ENCODE measurements at places on chromosomes 13 and 19. TPM values are rescaled to one million over a fixed set of nuclear protein-coding genes. Genes with fewer than 3 reads are reported as not detected.

The KLF16 gene
- total RNA-seq, result 28.0 TPM

GRCh38 chr19:53809518-53810186, 14.5 kb downstream of the NLRP12 start:
- DNase-seq, result no peak
- H3K4me3 ChIP-seq, result no peak overlapping the region
- H3K27ac ChIP-seq, result no peak overlapping the region

The AP1M2 gene
- 37.8 TPM for total RNA-seq

DNA sequence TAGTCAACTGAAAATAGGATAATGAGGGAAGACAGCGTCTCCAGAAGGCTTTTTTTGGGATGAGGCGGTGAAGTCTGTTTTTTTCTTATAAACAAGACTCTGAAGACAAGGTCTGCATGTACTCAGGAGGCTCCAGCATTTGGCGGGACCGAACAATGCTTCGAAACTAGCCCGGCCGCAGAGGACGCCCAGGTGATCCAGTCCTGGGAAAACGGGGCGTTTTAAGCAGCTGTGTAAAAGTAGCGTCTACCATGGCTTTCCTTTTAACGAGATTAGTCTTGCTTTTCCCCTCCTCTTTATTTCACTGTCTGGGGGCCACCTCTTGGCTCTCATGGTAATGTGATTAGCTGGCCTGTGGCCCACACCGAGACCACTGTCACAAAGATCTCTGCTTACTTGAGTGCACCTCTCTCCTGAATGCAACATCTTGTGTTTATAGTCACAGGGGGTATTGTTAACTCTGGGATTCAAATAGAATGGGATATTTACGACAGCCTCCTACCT, 29.4 kb upstream of the GTF3A start:
- no peaks in the 10 kb centered on the region for H3K4me1 ChIP-seq
- peaks cover 4% of the 10 kb centered on the region for H3K27me3 ChIP-seq
- H3K27ac ChIP-seq, result no peak overlapping the region
- DNase-seq, result no peak

- H3K4me3 ChIP-seq, result no peak overlapping the region
- H3K27ac ChIP-seq, result no peak overlapping the region
Observed at GRCh38 chr19:42126574-42126973, 5.7 kb downstream of the POU2F2 start.

The CGB2 gene
- total RNA-seq, result not detected

The SHANK1 gene
- total RNA-seq, result 0.35 TPM

DNA sequence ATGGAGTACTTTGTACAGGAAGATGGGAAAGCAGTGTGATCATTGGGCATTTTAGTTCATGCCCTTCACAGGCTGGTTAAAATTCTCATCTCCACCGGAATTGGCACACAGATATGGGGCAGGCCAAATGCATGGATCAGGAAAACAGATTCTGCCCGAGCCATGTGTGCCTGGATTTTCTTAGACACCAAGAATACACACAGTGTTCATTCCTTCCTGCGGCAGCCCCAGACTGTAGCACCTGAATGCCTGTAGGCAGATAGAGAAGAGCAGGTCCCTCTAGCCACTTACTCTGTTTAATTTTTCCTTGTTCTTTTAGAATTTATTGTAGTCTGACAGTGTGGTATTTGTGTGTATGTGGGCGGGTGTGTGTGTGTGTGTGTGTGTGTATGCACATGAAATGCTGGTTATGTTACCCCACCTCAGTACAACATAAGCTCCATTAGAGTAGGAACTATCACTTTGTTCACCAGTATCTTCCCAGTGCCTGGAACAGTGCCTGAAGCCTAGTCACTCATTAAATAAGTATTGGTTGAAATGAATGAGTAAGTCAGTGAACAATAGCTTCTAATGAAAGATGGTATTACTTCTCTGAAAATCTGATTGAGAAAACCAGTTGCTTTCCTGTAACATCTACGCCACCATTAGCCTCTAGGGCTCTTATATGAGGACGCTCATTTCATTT, 41.7 kb downstream of the FRY start:
- no peaks in the 10 kb centered on the region for H3K4me1 ChIP-seq
- H3K27me3 ChIP-seq, result no peaks in the 10 kb centered on the region
- no peak overlapping the region for H3K27ac ChIP-seq
- H3K36me3 ChIP-seq, result no peaks in the 10 kb centered on the region
- no peak overlapping the region for H3K4me3 ChIP-seq
- no peak for DNase-seq

The CEACAM7 gene
- total RNA-seq, result not detected

GRCh38 chr19:7582446-7582845, 13.2 kb upstream of the CAMSAP3 start:
- DNase-seq, result no peak
- H3K4me3 ChIP-seq, result no peak overlapping the region
- H3K4me1 ChIP-seq, result no peaks in the 10 kb centered on the region
- H3K27ac ChIP-seq, result no peak overlapping the region
- H3K27me3 ChIP-seq, result no peaks in the 10 kb centered on the region

DNA sequence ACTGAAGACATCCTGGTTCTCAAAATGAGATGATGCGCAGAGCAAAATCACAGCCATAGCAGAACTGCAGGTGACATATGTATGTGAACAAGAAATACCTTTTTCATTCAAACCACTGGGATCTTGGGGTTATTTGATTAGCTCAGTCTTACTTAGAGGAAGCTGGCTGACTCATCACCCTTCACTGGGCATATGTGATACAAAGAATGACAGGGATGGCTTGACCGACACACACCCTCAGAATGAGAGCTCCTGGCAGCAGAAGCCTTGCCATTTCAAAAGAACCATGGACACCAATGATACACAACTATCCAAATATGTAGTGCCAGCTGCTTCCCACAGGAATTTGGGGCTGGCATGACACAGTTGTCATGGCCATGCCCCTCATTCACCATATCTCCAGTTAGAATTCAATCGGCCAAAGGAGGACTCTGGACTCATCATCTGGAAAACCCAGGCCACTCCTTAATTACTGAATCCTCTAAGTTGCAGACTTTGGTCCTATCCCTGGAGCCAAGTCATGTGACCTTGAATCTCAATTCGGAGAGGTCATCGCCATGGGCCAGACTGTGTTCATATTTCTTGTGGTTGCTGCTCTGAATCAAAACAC, 115.8 kb downstream of the KATNAL1 start:
- no peaks in the 10 kb centered on the region for H3K27me3 ChIP-seq
- H3K4me3 ChIP-seq, result no peak overlapping the region
- no peak for DNase-seq
- no peaks in the 10 kb centered on the region for H3K4me1 ChIP-seq
- no peaks in the 10 kb centered on the region for H3K36me3 ChIP-seq

The KLK14 gene
- not detected for total RNA-seq

DNA sequence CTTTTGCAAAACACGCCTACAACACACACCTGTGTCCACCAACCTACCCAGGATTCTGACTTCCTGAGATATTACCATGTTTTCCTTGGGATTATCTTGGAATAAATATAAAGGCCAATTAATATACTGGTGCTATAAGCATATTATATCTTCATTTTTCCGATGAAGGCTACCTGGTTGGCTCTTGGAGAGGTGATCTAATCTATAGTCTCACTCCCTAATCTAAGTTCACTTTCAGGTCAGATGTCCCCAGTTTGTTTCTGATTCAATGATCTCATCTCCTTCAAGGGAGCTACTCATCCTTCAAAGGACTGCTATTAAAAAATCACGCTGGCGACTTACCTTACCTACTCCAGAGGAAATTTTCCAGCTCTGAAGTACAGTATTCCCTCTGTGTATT, 517.5 kb downstream of the KLF5 start:
- H3K27ac ChIP-seq, result no peak overlapping the region
- DNase-seq, result no peak
- no peaks in the 10 kb centered on the region for H3K36me3 ChIP-seq
- no peaks in the 10 kb centered on the region for H3K4me1 ChIP-seq
- no peaks in the 10 kb centered on the region for H3K27me3 ChIP-seq

GRCh38 chr13:32840989-32841713, 175.1 kb upstream of the KL start:
- H3K4me1 ChIP-seq, result peaks cover 9% of the 10 kb centered on the region
- no peak overlapping the region for H3K27ac ChIP-seq
- no peaks in the 10 kb centered on the region for H3K36me3 ChIP-seq
- no peak for DNase-seq
- no peaks in the 10 kb centered on the region for H3K27me3 ChIP-seq
- H3K4me3 ChIP-seq, result no peak overlapping the region

The OR10H3 gene
- total RNA-seq, result not detected

DNA sequence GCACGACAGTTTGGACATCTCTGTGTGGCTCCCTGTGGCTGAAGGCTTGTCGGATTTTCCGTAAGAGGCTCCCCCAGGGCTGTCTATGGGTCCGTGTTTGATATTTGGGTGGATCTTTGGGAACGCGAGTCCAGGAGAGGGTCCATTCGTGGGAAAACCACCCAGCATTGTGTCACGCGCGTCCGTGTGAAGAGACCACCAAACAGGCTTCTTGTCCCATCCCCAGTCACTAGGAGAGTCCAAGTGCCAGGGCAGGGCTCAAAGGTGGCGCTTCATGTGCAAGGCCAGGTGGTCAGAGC, 2.4 kb downstream of the KLF1 start:
- no peaks in the 10 kb centered on the region for H3K36me3 ChIP-seq
- peaks cover 12% of the 10 kb centered on the region for H3K27me3 ChIP-seq
- peak overlapping the region; percentile 44 for H3K4me3 ChIP-seq
- peaks cover 17% of the 10 kb centered on the region for H3K4me1 ChIP-seq

The C19orf33 gene
- 63.0 TPM for total RNA-seq

- no peaks in the 10 kb centered on the region for H3K36me3 ChIP-seq
- H3K4me1 ChIP-seq, result no peaks in the 10 kb centered on the region
- no peak for DNase-seq
- H3K4me3 ChIP-seq, result no peak overlapping the region
- no peaks in the 10 kb centered on the region for H3K27me3 ChIP-seq
Observed at GRCh38 chr19:20367811-20368294, 197.7 kb downstream of the ZNF737 start.

DNA sequence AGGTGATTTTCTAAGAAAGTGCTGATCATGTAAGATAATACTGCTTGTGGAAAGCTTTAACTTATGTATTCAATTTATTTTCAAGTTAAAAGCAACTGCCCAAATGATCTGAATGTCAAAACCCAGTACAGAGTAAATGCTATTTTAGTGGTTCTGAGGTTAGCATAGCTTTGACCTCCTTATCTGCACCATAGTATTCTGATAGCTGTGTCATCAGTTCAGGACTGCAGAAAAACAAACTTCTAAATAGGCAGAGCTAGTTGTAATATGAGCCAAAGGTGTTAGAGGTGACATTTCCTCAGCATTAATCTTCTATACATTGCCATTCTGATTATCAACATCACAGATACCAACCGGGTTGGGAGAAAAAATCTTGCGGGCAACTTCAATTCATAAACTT, 758.7 kb downstream of the SLITRK5 start:
- H3K36me3 ChIP-seq, result no peaks in the 10 kb centered on the region
- no peak overlapping the region for H3K4me3 ChIP-seq
- DNase-seq, result no peak
- H3K27ac ChIP-seq, result no peak overlapping the region
- no peaks in the 10 kb centered on the region for H3K27me3 ChIP-seq

GRCh38 chr13:28100150-28101121, at the start of gene FLT3:
Gene FLT3, minus strand, starts transcription at chr13:28100576. Its CDS starts 66 bp downstream, at chr13:28100510.
- peaks cover 86% of the 10 kb centered on the region for H3K27me3 ChIP-seq
- no peak within 1 kb of the TSS for H3K27ac ChIP-seq
- H3K4me3 ChIP-seq, result peak within 1 kb of the TSS; percentile 42
- DNase-seq, result peak; percentile 70

The RNF17 gene
- total RNA-seq, result not detected

DNA sequence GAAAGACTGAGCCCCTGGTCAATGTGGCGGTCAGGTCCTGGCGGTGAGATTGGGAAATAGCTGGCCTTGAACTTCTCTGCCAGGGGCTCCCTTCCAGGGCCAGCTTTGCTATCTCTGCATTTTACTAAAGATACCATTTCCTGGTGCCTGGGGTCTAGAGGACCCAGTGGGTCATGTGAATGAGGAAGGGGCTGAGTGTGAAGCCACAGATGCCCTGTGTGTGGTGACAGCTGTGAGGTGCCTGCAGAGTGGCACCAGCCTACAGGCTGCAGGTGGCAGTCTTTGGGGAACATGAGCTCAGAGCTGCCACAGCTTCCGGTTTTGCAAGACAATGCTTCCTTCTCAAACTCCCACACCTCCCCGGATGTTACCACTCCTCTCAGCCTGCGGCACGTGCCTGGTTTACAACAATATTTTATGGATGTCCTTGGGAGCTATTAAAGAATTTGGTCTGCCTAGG, 5.2 kb upstream of the MLNR start:
- H3K36me3 ChIP-seq, result no peaks in the 10 kb centered on the region
- no peaks in the 10 kb centered on the region for H3K4me1 ChIP-seq
- peaks cover 19% of the 10 kb centered on the region for H3K27me3 ChIP-seq
- peak; percentile 71 for DNase-seq
- no peak overlapping the region for H3K27ac ChIP-seq
- H3K4me3 ChIP-seq, result no peak overlapping the region

- H3K36me3 ChIP-seq, result no peaks in the 10 kb centered on the region
- H3K27me3 ChIP-seq, result no peaks in the 10 kb centered on the region
- no peak overlapping the region for H3K4me3 ChIP-seq
- peak overlapping the region; percentile 73 for H3K27ac ChIP-seq
Observed at GRCh38 chr19:2627319-2627829, 75.1 kb downstream of the GNG7 start.

DNA sequence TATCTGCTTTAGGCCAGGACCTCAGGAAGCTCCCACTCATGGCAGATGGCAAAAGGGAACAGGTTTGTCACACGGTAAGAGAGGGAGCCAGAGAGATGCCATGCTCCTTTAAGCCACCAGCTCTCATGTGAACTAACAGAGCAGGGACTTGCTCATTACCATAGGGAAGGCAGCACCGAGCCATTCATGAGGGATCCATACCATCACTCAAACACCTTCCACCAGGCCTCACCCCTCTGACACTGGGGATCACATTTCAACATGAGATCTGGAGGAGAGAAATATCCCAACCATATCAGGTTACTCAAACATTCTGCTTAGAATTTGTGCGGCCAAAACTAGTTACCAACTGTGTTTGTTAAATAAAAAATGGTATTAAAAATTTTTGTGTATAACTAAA, 427.0 kb downstream of the UQCRFS1 start:
- no peaks in the 10 kb centered on the region for H3K27me3 ChIP-seq
- no peaks in the 10 kb centered on the region for H3K36me3 ChIP-seq
- no peaks in the 10 kb centered on the region for H3K4me1 ChIP-seq
- H3K4me3 ChIP-seq, result no peak overlapping the region

The GNA15 gene
- 18.6 TPM for total RNA-seq

- no peak overlapping the region for H3K27ac ChIP-seq
- H3K4me3 ChIP-seq, result no peak overlapping the region
- H3K36me3 ChIP-seq, result no peaks in the 10 kb centered on the region
- no peaks in the 10 kb centered on the region for H3K27me3 ChIP-seq
Observed at GRCh38 chr13:80065996-80066395, 274.9 kb downstream of the SPRY2 start.

The CYP2A7 gene
- 1.7 TPM for total RNA-seq

The ZNF471 gene
- total RNA-seq, result 5.9 TPM

GRCh38 chr13:20425819-20426219, 99.8 kb downstream of the CRYL1 start:
- no peak overlapping the region for H3K27ac ChIP-seq
- no peaks in the 10 kb centered on the region for H3K4me1 ChIP-seq
- H3K36me3 ChIP-seq, result peaks cover 9% of the 10 kb centered on the region
- H3K27me3 ChIP-seq, result no peaks in the 10 kb centered on the region

The C13orf42 gene
- not detected for total RNA-seq

All from upper lobe of right lung (tissue), 1 donor.